Articular chondrocyte of knee joint (primary cell): ENCODE measurements at places on chromosomes 16 and 17. TPM values are rescaled to one million over a fixed set of nuclear protein-coding genes. Genes with fewer than 3 reads are reported as not detected.

HNF1B gene
- not detected in 2 replicates for total RNA-seq

PLXDC1 gene
- total RNA-seq, result 2.4 and 6.3 TPM in 2 replicates

AATK gene
- under 0.01 and 0.22 TPM in 2 replicates for total RNA-seq

SSTR5 gene
- 0.26 and 0.32 TPM in 2 replicates for total RNA-seq

GCGR gene
- total RNA-seq, result not detected in 2 replicates

CACNG4 gene
- total RNA-seq, result not detected in 2 replicates

TELO2 gene
- 9.9 and 10.4 TPM in 2 replicates for total RNA-seq

HLF gene
- 0.22 and 0.26 TPM in 2 replicates for total RNA-seq

MSI2 gene
- 30.3 and 30.5 TPM in 2 replicates for total RNA-seq

ZNF232 gene
- 6.9 and 7.1 TPM in 2 replicates for total RNA-seq

IL17C gene
- not detected in 2 replicates for total RNA-seq

CRYM gene
- 0.11 and 0.39 TPM in 2 replicates for total RNA-seq

ACAP1 gene
- total RNA-seq, result 0.11 and 0.26 TPM in 2 replicates

PIGW gene
- total RNA-seq, result 4.5 and 10.2 TPM in 2 replicates

EPX gene
- total RNA-seq, result not detected in 2 replicates

CLDN7 gene
- total RNA-seq, result 2.4 and 2.7 TPM in 2 replicates

MAPT gene
- 0.43 and 1.2 TPM in 2 replicates for total RNA-seq

ABAT gene
- total RNA-seq, result 8.0 and 9.1 TPM in 2 replicates

SOST gene
- not detected in 2 replicates for total RNA-seq

REXO5 gene
- total RNA-seq, result 9.7 and 13.2 TPM in 2 replicates

TMEM238L gene
- not detected in 2 replicates for total RNA-seq

SULT1A2 gene
- 0.13 and 0.65 TPM in 2 replicates for total RNA-seq

NPIPB6 gene
- total RNA-seq, result 0.65 TPM in 1 of 2 replicates, not detected in the other

NTN1 gene
- total RNA-seq, result 8.8 and 10.8 TPM in 2 replicates

GPR142 gene
- total RNA-seq, result not detected in 2 replicates

MYH2 gene
- not detected in 2 replicates for total RNA-seq

CACNA1G gene
- total RNA-seq, result 1.1 and 1.3 TPM in 2 replicates

FUS gene
- total RNA-seq, result 39.7 and 45.1 TPM in 2 replicates

ASPA gene
- total RNA-seq, result 0.26 and 0.97 TPM in 2 replicates

CLEC10A gene
- not detected in 2 replicates for total RNA-seq
